ENCODE measurements at places on chromosomes 13 and 19.

GRCh38 chr19:51240866-51241265 lies 10.0 kb upstream of the SIGLECL1 start:
- DNase-seq, result no peak

DNA sequence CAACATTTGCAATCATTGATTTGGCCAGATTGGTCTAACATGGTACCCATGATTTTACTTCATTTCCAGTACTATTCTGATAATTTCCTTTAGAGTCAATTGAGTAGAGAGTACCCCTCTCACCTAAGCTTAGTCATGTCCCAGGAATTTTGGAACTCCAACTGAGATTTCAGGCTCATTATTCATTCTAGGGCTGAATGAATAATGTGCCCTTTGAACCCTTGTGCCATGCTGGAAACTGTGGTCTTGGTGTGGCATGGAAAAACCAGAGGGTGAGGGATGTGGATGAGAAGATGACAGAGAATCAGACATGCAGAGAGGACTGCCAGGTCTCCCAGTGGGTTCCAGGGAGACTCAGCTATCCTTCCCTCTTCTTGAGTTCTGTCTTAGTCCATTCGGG lies 30.2 kb downstream of the ITM2B start:
- no peak for DNase-seq

- DNase-seq, result no peak
Observed at GRCh38 chr19:2636141-2636896, 66.2 kb downstream of the GNG7 start.

DNA sequence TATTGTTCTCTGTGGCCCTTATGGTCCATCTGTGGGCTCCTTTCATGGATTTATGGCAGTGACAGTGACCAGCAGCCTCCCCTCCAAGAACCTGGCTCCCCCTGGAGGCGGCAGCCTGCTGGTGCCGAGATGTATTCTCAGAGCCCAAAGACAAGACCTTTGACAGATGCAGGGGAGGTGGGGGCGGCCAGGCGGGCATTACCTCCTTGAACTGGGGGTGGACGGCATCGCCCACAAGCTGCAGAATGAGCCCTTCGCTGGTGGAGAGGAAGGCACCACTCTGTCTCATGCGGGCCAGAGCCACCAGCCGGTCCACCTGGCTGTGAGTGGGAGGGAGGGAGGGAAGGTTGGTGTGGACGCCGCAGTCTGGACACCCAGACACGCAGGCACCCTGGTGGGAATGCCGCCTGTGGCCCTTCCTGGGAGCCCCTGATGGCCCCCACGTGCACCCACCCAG lies 6.6 kb downstream of the ISOC2 start:
- peak; percentile 29 for DNase-seq

DNA sequence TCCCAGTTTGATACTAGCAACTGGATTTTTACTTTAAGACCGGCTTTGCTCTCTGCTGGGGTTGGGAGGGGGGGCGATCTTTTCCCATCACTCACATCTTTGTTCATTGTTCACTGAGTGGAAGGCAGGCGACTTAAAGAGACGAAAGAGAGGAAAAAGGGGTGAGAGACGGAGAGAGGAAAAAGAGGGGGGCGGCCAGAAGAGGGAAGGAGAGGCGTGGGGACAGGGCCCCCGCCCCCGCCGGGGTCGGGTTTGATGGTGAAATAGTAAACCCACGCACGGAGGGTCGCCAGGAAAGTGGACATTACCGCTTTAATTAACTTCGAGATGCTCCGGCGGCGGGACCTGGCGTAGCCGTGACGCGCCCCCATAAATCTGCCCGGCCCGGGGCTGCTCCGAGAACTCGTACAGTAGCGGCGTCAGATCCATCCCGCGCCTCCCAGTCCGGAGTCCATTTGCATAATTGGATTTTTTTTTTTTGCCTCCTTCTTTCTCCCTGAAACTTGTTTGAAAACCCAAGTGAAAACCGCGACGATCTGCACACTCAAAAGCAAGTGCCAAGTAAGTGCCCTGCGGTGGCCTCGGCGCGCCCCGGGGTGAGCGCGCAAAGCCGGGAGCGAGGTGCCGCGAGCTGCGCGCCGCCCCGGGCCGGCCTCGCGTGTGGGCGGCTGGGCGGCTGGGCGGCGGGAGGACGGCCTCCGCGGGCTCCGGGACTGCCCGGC lies 143.9 kb upstream of the ZNF536 start:
- no peak for DNase-seq

- DNase-seq, result no peak
Observed at GRCh38 chr13:43134868-43135267, 111.5 kb downstream of the DNAJC15 start.

DNA sequence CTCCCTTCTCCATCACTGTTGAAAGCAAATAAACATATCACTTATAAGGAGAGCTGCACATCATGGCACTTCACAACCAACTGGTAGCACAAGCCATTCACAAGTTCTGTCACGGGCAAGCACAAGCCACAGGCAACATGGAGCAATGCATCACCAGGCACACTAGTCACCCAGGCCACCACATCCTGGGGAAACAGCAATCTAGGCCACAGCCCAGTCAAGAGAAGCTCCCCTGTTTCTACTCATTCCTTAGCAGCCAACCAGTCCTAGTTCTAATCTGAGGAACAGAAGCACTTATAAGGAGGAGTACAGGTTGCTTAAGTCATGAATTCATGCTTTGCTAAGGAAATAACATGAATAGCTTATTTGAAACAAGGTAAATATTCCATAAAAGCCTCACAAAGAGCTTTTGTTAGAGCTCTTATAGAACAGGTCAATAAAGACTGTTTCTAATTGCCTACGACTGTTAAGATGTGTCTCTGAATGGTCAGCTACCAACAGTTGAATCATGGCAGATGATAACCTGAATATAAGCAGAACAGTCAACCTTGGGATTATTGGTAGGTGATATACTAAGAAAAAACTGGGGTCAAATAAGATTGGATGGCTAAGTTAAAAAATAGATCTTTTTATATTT lies 169.0 kb downstream of the TBC1D4 start:
- DNase-seq, result no peak

DNA sequence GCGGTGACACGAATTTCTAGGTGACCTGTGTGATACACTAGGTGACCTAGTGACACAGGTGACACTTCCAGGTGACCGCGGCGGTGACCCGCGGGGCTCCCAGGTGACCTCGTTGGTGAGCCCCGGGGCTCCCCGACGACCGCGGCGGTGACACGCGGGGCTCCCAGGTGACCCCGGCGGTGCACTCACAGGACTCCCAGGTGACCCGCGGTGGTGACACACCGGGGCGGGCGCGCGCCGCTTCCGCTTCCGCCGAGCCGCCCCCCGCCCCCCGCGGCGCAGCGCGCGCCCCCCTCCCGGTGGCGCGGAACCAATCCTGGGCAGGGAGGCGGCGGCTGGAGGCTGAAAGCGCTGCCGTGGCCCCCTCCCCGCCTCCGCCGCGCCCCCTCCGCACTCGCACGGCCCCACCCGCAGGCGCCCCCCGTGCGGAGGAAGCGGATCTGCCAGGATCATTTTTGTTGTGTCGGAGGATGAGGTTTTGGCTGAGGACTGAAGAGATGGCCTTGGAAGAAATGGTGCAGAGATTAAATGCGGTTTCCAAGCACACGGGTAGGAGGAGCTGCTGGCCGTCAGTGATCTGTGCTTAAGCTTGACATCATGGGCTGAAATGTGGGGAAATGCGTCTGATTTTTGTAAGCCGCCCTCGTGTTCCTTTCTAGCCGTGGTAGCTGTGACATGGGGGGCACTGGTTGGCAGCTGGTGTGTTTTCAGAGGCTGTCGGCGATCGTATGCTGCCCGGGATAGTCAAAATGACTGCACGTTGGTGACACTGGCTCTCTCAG lies at the start of gene MCF2L:
MCF2L (plus strand) TSS at position 305 of the 782 bp plus-strand sequence; CDS start at position 471, 166 bp downstream.
- DNase-seq, result peak; percentile 37

GRCh38 chr13:45198924-45199323 lies 1.9 kb downstream of the KCTD4 start:
- DNase-seq, result no peak

DNA sequence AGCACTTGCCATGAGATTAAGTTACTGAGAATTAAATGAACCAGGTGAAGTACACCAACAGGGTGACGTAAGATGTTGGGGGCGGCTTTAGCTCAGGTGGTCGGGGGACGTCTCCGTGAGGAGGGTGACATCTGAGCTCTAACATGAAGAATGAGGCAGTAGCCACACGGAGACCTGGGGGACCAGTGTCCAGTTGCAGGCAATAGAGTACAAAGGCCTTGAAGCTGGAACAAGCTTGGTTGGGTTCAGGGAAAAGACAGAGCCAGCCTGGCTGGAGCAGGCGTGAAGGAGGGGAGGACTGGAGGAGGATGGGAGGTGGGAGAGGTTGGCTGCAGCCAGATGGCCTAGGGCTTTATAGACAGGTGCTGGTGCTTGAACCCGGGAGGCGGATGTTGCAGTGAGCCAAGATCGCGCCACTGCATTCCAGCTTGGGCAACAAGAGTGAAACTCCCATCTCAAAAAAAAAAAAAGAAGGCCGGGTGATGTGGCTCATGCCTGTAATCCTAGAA lies 1.6 kb downstream of the SPINT2 start:
- no peak for DNase-seq

DNA sequence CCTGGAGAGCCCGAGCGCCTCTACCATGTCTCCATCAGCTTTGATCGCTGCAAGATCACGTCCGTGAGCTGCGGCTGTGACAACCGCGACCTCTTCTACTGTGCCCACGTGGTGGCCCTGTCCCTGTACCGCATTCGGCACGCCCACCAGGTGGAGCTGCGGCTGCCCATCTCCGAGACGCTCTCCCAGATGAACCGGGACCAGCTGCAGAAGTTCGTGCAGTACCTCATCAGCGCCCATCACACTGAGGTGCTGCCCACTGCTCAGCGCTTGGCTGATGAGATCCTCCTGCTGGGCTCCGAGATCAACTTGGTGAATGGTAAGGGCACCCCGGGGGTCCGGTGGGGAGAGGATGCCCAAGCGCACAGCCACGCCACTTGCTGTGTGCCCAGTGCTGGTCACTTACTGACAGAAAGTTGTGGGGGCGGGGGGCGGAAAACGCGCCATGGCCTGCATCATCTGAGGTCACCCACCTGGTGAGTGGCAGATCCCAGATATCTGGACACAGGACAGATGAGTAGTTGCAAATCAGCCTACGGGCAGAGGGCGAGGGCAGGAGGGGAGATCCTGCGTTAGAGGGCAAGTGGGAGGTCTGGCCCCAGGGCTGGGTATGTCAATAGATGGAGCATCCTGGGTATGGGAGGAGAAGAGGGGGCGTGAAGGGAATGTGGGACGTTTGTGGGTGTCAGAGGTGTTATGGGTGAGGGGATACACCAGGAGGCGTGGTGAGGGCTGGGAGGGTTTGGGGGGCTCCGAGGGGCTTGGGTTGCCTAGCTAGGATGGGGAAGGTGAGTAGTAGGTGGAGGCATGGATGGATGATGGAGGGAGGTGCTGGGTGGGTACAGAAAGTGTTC lies 9.8 kb downstream of the ZSWIM4 start:
- DNase-seq, result no peak

DNA sequence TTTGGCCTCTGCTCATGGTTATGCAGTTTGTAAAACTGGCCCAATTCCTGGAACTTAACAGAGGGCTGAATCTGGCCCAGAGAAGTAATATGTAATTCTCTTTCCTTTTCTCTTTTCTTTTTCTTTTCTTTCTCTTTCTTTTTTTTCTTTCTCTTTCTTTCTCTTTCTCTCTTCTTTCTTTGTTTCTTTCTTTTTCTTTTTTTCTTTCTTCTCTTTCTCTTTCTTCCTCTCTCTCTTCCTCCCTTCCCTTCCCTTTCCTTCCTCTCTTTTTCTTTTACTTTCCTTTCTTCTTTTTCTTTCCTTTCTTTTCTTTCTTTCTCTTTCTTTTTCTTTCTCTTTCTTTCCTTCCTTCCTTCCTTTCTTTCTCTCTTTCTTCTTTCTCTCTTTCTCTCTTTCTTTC lies 88.8 kb upstream of the SLITRK5 start:
- no peak for DNase-seq

GRCh38 chr19:14410091-14411051 lies 8.8 kb downstream of the DDX39A start:
- no peak for DNase-seq

GRCh38 chr13:106103779-106104178 lies 431.7 kb downstream of the EFNB2 start:
- no peak for DNase-seq

- peak; percentile 77 for DNase-seq
Observed at GRCh38 chr19:40464059-40465024, 1.2 kb downstream of the BLVRB start.

- no peak for DNase-seq
Observed at GRCh38 chr13:97283888-97284287, 61.8 kb downstream of the MBNL2 start.

GRCh38 chr19:17743874-17744580 lies 7.2 kb upstream of the FCHO1 start:
- no peak for DNase-seq

GRCh38 chr13:21636656-21637055 lies 32.7 kb upstream of the MICU2 start:
- DNase-seq, result no peak

DNA sequence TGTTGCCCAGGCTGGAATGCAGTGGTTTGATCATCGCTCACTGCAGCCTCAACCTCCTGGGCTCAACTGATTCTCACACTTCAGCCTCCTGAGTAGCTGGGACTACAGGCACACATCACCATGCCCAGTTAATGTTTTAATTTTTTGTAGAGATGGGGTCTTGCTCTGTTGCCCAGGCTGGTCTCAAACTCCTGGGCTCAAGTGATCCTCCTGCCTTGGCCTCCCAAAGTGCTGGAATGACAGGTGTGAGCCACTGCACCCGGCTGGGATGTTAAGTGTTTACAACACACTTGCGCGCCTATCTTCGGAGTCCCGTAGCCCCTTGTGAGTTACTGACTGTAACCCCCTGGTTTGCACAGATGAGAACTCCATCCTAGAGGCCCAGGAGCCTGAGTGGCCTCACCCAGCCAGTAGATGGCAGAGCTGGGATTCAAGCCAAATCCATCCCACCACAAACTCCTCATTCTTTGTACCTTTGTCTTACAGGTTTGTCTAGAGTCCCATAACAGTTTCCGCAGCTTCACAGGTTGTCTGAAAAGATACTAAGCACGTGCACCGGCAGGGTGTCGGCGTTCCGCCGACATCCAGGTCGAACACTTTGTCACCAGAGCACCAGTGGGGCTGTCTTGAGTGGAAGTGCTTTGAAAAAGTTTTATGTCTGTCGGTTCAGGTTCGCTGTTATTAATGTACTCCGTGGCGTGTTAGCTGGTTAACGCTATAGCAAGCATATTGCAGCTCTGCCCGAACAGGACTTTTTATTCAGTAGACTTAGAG lies 14.7 kb downstream of the MAG start:
- no peak for DNase-seq

GRCh38 chr13:97977982-97978381 lies 24.5 kb downstream of the IPO5 start:
- DNase-seq, result no peak

GRCh38 chr13:99743094-99743493 lies 228.5 kb downstream of the ZIC5 start:
- DNase-seq, result no peak

Measured in activated T-cell treated with anti-CD3 and anti-CD28 coated beads for 4 hours (primary cell).